ENCODE measurements at places on chromosomes 11 and 22.

DNA sequence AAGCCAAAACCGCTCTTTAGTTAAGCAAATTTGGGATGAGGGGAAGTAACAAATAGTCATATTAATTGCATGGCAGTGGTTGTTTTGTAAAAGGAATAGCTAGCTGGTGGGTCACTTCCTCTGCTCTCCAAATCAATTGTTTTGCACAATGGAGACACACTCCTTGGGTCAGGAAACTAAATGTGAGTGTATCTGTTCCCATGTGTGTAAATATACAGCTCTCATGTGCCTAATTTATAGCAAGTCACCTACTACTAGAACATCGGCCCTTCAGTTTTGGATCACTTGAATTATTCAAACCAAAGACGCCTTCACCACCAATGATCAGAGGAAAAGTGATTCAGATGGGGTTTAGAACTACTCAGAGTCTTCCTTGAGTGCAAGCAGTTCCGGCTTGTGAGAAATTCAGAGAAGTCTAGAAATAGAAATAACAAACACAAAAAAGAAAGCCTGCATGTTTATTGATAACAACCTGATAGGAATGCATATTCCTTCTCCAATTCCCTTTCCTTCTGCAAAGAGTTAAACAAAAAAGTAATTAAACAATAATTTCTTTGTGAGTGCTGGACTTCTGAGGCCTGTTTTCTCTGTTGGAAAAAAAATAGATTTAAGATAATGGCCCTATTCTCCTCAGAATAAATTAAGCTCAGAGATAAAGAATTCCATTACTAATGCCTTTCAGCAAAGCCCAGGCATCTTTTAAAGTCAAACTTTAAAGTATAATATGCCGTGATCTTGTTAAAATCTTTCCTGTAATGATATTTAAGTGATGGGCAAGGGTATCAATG lies 100.4 kb downstream of the KIRREL3 start:
- no peak for DNase-seq

GRCh38 chr11:112999520-112999919 lies 38.3 kb downstream of the NCAM1 start:
- DNase-seq, result no peak

DNA sequence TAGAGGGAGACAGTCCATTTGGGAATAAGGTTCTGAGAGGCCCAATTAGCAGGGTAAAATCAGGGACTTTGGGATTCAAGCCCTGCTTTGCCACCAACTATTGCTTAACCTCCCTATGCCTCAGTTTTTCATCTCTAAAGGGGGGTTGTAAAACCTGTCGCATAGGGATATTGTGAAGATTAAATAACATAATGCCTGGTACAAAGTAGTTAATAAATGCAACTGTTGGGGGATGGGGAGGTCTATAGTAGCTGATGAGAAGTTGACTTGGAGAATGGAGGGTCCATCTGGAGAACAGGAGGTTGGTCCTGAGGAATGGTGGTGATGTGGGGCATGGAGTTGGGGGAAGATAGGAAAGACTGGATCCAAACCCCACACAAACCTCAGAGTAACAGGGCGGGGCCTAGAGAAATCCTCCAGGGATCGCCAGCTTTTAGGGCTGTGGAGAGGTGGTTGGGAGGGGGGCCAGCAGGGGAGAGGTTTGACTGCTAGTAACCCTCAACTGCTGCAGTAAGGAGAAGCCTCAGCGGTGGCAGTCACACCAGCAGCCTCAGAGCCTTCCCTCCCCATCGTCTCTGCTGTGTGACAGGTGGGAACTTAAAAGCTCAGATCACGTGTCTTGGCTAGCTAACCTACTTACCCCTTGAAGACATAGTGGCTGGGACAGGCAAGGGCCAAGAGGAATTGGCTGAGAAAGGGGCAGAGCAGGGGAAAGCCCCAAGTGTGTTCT lies 1.1 kb upstream of the ABCG4 start:
- DNase-seq, result no peak

DNA sequence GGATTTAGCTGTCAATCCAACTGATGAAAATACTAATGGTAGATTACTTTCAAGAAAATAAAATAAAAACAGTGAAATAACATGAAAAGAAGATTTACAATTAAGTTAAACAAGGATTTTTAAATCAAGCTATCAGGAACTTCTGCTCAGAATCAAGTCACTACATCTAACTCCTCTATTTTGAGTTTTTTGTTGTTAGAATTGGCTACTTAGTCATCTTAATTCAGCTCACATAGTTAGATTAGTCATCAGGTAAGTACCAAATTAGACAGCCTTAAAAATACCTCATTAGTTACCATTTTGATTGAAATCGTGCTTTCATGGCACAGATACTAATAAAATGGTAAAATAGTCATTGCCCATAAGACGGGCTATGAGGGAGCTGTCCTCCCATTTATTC lies 35.8 kb downstream of the BTG4 start:
- no peak for DNase-seq

DNA sequence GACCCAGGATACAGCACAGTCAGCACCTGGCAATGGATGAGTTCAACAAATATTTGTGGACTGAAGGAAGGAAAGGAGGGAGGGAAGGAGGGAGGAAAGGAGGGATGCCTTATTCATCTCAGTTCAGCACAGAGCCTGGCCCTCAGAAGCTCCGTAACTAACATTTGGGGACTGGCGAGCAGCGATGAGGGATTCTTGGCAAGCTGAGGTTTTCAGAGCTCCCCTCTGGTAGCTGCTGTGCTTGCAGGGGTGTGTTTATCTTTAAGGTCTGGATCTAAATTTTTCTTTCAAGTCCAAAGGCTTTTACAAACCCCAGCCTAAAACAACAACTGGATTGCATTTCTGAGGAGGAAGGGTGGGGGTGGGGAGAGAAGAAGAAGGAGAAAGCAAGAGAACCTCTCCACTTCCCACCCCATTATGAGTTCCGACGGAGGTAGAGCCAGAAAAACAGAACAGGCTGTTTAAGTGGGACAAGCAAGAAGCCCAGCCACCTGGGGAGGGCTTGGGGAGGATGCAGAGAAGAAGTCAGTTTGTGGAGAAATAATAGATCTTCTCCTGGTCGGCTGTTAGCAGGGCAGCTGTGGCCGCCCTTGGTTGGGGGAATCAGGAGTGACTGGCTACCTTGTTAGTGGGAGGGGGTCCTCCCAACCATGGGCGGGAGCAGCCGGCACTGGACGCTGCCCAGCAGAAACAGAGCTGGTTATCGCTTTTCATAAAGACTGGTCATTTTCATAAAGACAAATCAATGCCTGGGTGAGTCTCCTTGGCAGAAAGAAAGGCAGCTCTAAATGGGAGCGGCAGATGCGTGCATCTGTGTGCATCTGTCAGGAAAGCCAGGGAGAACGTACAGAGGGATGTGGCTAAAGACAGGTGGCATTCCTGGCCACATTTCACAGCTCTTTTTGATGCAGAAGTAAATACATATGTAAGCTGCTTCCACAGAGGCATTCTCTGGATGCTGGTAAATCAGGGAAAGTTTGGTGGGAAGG lies 78.0 kb downstream of the TSPAN18 start:
- DNase-seq, result no peak

- no peak for DNase-seq
Measured at GRCh38 chr22:31538815-31539214, 42.5 kb downstream of the SFI1 start.

GRCh38 chr11:26700574-26701235 lies 21.2 kb downstream of the SLC5A12 start:
- DNase-seq, result no peak

- DNase-seq, result no peak
Measured at GRCh38 chr11:68039526-68040086, 781 bp downstream of the TCIRG1 start.

DNA sequence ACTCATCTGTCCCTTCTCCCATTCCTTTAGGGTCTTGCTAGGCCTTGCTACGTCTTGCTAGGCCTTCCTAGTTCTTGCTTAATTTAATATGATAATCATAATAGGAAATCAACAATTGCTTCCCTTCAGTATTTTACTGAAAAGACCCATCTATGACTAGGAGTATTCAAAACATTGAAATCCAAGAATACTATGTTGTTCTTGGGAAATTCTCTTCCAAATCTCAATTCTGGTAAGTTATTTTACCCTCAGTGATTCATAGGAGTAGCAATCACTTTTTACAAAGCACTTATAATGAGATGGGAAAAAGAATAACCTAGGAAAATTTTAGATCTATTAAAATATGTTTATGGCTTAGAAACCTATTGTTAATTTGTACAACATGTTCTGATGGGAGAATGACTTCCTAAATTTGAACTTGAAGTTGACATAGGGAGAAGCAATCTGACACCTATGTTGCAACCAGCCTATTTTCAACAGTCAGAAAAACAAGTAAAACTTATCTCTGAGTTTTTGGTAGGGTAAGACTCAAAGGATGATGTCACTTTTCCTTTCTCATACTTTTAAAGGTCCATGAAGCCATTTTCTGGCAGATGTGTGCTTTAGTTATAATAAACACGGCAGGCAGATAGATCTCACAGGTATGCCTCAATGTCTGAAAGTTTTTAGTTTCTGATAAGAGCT lies 29.5 kb upstream of the HIPK3 start:
- peak; percentile 67 for DNase-seq

DNA sequence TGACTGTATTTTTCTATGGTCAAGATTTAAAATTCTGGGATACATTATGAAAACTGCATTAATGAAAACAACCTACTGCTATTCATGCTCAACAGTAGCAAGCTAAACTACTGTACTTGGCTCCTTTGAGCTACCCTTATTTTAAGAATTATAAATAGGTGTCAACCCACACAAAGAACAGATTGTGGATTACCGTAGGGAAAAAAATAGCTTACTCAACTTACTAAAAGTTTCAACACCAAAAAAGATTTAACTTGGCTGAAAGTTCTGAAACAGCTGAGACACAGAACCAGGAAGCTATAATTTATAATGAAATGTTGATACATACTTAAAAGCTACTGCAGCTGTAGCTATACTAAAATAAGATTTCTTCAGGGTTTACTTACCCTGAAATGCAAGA lies 10.1 kb downstream of the LIN7C start:
- no peak for DNase-seq

DNA sequence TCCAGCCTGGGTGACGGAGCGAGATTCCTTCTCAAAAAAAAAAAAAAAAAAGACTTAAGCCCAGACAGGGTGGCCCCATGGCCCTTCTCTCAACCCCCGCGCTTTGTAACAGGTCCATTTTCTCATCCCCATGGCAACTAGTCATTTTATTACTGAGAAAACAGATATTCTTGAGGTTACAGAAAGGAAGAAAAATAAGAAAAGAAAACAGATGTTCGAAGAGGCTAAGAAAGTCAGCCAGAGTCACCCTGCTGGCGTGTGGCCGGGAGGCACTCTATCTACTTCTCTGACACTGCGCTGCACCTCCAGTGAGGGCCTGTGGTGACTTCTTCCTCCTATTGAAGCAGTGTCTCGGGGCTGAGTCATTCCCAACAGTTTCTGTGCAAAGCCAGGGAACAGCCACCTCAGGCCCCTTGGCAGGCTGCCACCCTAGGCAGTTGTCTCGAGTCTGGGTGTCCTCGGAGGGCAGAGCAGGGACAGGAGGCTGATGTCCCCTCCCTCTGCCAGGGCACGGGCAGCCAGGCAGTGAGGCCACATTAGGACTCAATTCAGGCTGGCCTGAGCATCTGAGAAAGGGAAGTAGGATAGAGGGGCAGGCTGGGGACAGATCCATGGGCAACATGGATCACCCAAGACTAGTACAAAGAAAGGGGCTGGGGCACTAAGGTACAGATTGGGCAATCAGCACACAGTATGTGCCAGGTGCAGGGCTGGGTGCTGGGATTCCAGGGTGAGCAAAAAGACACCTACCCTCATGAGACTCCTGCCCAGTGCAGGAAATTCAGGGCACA lies 16.4 kb upstream of the SYVN1 start:
- peak; percentile 47 for DNase-seq

- DNase-seq, result no peak
Measured at GRCh38 chr22:46262449-46263215, 511 bp downstream of the PKDREJ start.

- DNase-seq, result peak; percentile 63
Measured at GRCh38 chr11:114307524-114308203, 11.5 kb downstream of the NNMT start.

GRCh38 chr11:108863528-108863927 lies 198.7 kb downstream of the DDX10 start:
- no peak for DNase-seq

- DNase-seq, result no peak
Measured at GRCh38 chr11:109547356-109548027, 125.5 kb downstream of the C11orf87 start.

DNA sequence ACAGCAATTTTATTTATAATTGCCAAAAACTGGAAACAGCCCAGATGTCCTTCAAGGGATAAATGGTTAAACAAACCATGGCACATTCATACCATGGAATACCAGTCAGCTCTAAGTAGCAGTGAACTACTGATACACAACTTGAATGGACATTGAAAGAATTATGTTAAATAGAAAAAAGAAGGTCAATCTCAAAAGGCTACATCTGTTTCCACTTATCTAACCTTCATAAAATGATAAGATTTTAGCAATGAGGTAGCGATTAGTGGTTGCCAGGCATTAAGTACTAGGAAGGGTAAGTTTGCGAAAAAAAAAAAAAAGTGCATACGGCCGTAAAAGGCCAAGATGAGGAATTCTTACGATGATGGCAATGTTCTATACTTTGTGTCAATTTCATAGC lies 738.7 kb upstream of the ANO3 start:
- no peak for DNase-seq

DNA sequence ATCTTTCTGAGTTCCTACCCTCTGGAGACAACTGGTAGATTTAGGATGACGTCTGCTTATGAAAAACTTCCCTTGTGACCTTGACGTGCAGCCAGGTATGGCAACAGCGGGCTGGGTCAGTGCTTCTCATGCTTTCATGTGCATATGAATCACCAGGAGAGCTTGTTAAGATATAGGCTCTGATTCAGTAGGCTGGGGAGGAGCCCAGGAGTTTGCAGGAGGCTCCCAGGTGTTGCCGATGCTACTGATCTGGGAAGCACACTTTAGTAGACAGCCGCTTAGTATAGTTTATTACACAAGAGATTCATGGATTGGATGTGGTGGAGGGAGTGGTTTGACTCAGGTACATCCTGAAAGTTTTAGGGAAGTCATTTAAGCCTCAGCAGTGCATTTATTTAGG lies 23.8 kb downstream of the DIXDC1 start:
- DNase-seq, result no peak

- no peak for DNase-seq
Measured at GRCh38 chr22:31776231-31776630, 22.4 kb downstream of the DEPDC5 start.

DNA sequence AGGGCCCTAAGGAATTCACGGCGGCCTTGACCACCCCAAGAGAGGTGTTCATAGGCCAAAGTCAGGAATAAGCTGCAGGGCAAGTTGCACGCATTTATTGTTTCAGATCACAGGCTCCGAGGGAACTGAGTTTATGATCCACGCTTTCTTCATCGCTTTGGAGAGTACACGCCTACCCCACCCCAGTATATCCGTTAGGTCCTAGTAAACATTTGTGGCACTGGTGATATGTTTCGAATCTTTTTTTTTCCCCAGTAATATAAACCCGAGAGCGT lies 805 bp downstream of the GANAB start:
- no peak for DNase-seq

- DNase-seq, result no peak
Measured at GRCh38 chr11:69732910-69733309, 29.1 kb upstream of the FGF19 start.
